ENCODE measurements at places on chromosomes 4 and X.

- no peak for DNase-seq
These were observed 67.7 kb downstream of the INPP4B start for GRCh38 chr4:142778430-142778829.

DNA sequence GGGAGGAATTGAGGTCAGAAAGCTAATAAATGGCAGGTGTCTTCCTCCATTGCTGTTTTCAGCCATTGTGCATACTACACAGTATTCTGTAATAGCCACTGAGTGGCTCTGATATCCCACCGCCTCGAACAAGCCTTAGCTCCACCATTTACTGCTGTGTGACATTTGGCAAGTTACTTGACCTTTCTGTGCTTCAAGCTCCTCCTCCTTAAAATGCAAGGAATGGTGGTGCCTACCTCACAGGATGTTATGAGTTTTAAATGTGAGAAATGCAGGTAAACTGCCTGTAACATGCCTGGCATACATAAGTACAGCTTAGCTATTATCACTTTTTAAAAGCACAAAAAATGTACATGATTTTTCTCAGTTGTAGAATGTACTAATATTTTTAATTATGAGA is 421.0 kb downstream of the MAPK10 start:
- no peak for DNase-seq

DNA sequence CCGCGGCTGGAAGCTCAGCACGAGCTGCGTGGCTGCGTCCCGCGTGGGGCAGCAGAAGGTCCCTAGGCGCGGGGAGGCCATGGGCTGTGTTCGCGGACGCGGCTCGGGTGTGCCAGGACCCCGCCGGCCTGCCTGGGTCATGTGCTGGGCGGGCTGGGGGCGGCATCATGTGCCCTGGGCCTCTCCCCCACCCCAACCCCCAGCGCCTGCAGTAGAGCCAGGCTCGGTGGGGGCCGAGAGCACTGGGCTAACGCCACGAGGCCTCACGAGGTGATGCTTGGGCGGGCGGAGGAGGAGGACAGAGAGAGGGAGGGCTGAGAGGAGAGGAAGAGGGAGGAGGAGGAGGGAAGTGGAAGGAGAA is at the start of gene GPR143:
Gene GPR143 (minus strand): TSS at position 111 of the 361 bp plus-strand sequence. CDS start 30 bp downstream, at position 81.
- DNase-seq: no peak

DNA sequence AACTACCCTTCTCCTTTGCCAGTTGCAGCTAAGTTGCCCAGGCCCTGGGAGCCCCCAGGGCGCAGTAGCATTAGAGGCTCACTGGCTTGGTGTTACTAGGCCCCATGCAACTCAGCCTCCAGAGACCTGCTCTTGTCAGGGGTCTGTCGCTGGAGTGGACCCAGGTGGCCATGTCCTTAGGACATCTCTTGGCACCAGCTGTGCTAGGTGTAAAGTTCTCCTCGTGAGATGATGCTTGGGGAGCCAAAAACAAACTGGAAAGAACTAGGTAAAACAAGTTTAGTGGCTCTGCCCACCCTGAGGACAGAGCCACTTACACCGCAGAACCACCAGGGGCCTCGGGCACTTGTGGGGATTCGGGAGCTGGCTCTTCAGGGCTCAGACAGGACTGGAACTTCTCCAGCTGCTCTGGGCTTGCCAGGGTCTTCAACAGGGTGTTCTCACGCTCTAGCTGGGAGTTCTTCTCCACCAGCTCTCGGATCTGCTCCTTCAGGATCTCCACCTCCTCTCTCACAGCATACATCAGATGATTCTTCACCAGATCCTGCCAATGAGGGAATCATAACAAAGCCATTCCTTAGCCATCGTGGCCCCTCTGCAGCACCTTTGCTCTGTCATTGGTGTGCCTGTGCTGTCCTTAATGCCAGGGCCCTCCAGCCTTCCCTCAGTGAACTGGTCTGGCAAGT is 61.2 kb downstream of the TSC22D3 start:
- no peak for DNase-seq

DNA sequence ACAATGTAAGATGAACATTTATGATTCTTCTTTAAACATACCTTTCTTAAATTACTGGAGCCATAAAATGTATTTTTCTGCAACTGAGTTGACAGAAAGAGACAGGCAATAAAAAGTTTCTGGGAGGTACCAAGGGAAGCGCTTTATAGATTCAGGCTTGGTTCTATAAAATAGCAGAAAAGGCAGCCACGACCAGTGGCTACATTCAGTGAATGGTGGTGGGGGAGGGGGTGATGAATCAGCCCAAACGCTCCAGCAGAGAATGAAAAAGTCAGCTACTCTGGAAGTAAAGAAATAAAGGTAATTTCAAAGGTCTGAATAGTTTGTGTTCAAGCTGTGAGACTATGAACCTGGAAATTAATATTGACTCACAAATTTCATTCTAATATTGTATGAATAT is 456.1 kb downstream of the KCTD8 start:
- DNase-seq: no peak

- no peak for DNase-seq
These were observed 142.4 kb downstream of the SMIM20 start for GRCh38 chr4:26056406-26056805.

GRCh38 chr4:99490286-99490685 is 20.5 kb upstream of the C4orf17 start:
- DNase-seq: no peak
